ENCODE measurements at places on chromosomes 12 and 14.

DNA sequence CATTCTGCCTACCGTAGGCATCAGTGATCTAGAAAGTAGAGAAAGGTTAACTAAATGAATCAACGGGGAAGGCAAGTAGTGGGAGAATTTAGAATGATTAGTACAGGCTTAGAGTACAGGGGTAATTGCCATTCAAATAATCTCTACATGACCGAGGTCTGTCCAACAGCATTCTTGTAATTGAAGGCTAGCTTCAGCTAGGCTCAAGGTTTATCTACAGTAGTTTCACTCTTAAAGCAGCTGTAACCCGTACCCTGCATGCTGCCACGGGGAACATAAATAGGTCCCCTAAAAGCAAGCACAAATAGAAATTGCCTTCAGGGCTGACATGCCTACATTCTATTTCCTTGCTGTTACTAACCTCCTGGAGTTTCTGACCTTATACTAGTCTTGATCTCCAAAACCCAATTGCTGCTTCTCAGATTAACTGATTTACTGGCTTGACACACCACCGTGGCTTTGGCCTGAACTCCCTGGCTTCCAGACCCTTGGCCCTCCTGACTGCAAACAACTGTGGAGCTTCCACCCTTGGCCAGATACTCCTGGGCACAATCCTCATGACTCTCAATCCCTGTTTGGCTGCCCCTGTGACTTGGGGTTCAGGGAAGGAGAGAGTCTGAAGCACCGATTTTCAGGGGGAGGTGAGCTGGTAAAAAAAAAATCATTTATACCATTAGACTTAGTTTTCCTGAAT lies 242.1 kb upstream of the FOXN3 start:
- H3K27me3 ChIP-seq: no peaks in the 10 kb centered on the region
- H3K27ac ChIP-seq: no peak overlapping the region
- peaks cover 10% of the 10 kb centered on the region for H3K36me3 ChIP-seq
- DNase-seq: no peak

- H3K4me1 ChIP-seq: peaks cover 30% of the 10 kb centered on the region
- no peaks in the 10 kb centered on the region for H3K27me3 ChIP-seq
- peak overlapping the region; percentile 88 for H3K27ac ChIP-seq
- H3K36me3 ChIP-seq: no peaks in the 10 kb centered on the region
- no peak overlapping the region for H3K4me3 ChIP-seq
- DNase-seq: no peak
Observed at GRCh38 chr12:15831315-15831978, 42.3 kb upstream of the EPS8 start.

GRCh38 chr12:86914721-86915120 lies 658.5 kb upstream of the MGAT4C start:
- H3K27ac ChIP-seq: no peak overlapping the region
- H3K36me3 ChIP-seq: peaks cover 5% of the 10 kb centered on the region
- H3K27me3 ChIP-seq: peaks cover 2% of the 10 kb centered on the region
- H3K4me3 ChIP-seq: no peak overlapping the region
- DNase-seq: peak; percentile 1

GRCh38 chr12:50375802-50376201 lies 20.6 kb downstream of the FAM186A start:
- H3K27me3 ChIP-seq: peaks cover 1% of the 10 kb centered on the region
- H3K36me3 ChIP-seq: no peaks in the 10 kb centered on the region
- H3K4me3 ChIP-seq: no peak overlapping the region
- no peak for DNase-seq

GRCh38 chr14:100312877-100313400 lies 6.7 kb upstream of the SLC25A29 start:
- no peak overlapping the region for H3K27ac ChIP-seq
- no peak overlapping the region for H3K4me3 ChIP-seq
- H3K36me3 ChIP-seq: no peaks in the 10 kb centered on the region
- H3K4me1 ChIP-seq: no peaks in the 10 kb centered on the region
- peaks cover 14% of the 10 kb centered on the region for H3K27me3 ChIP-seq

GRCh38 chr14:46717211-46717610 lies 65.6 kb upstream of the RPL10L start:
- no peaks in the 10 kb centered on the region for H3K27me3 ChIP-seq
- H3K36me3 ChIP-seq: no peaks in the 10 kb centered on the region
- no peak overlapping the region for H3K27ac ChIP-seq
- H3K4me3 ChIP-seq: no peak overlapping the region

- H3K4me1 ChIP-seq: no peaks in the 10 kb centered on the region
- no peaks in the 10 kb centered on the region for H3K36me3 ChIP-seq
- peaks cover 26% of the 10 kb centered on the region for H3K27me3 ChIP-seq
- H3K4me3 ChIP-seq: no peak within 1 kb of the TSS
- no peak for DNase-seq
- H3K27ac ChIP-seq: no peak within 1 kb of the TSS
Observed at GRCh38 chr14:93926873-93927799, at the start of gene FAM181A. Gene FAM181A (plus strand): TSS chr14:93927344. CDS start chr14:93928286, 942 bp downstream.

DNA sequence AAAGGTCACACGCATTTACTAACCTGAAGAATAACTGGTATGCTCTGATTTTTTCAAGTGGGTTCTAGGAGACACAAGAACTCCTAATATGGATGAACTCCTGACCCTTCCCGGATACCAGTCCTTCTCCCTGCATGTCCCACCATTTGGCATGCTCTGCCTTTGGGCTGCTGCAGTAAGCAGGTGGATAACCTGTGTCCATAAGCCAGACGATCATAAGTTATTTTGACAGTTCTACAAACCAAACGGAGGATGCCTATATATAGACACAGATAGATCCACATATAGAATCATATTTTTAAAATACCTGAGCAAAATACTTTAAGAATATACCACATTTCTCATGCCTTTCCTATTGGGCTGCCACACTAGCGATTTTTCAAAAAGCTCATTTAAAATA lies 49.4 kb downstream of the TMTC1 start:
- no peak for DNase-seq
- H3K36me3 ChIP-seq: no peaks in the 10 kb centered on the region
- no peak overlapping the region for H3K27ac ChIP-seq

DNA sequence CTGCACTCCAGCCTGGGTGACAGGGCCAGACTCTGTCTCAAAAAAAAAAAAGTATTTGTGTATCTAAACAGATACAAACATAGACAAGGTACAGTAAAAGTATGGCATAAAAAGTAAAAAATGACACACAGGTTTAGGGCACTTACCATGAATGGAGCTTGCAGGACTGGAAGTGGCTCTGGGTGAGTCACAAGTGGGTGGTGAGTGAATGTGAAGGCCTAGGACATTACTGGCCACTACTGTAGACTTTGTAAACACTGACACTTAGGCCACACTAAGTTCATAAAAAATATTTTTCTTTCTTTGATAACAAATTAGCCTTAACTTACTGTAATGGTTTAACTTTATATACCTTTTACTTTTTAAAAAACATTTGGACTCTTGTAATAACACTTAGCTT lies 38.0 kb upstream of the EIF5 start:
- DNase-seq: peak; percentile 67
- peaks cover 10% of the 10 kb centered on the region for H3K4me1 ChIP-seq
- peaks cover 16% of the 10 kb centered on the region for H3K27me3 ChIP-seq
- H3K27ac ChIP-seq: no peak overlapping the region
- H3K36me3 ChIP-seq: no peaks in the 10 kb centered on the region

DNA sequence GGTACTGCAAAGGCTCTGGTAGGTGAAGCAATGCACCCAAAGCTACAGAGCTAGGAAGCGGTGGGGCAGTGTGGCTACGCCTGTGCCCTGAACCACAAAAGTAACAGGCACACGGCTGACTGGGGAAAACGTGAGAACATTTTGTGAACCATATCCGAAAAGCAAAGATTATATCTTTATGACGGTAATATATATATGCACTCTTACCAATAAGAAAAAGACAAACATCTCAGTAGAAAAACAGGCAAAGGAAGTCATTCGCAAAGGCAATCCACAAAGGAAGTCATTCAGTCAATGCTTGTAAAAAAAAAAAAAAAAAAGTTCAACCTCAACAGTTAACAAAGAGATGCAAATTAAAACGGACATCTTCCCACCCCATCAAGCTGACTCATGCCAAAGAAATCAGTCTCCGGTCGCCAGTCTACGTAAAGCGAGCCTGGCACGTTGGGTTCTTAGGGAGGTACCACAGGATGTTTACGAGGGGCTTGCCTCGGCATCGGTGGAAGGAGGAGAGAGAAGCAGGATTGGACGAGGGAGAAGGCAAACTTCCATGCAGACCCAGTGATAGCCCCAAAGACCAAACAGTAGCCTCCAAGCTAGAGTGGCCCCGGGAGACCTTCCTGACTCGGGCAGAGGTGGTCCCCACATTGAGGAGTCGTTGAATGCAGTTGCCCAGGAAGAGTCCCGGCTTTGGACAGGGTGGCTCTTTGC lies 39.4 kb upstream of the PPP2R5C start:
- H3K27me3 ChIP-seq: peaks cover 15% of the 10 kb centered on the region
- H3K36me3 ChIP-seq: no peaks in the 10 kb centered on the region
- DNase-seq: peak; percentile 88
- peaks cover 9% of the 10 kb centered on the region for H3K4me1 ChIP-seq
- H3K4me3 ChIP-seq: peak overlapping the region; percentile 11

GRCh38 chr14:21428930-21429329 lies 27.0 kb downstream of the CHD8 start:
- no peak for DNase-seq
- H3K36me3 ChIP-seq: peaks cover 48% of the 10 kb centered on the region
- H3K27ac ChIP-seq: no peak overlapping the region
- H3K27me3 ChIP-seq: peaks cover 2% of the 10 kb centered on the region
- H3K4me3 ChIP-seq: no peak overlapping the region

- no peaks in the 10 kb centered on the region for H3K27me3 ChIP-seq
- peak overlapping the region; percentile 7 for H3K4me3 ChIP-seq
Observed at GRCh38 chr12:18275981-18276380, 14.7 kb downstream of the PIK3C2G start.

- peak; percentile 28 for DNase-seq
- H3K4me3 ChIP-seq: no peak overlapping the region
- H3K4me1 ChIP-seq: peaks cover 72% of the 10 kb centered on the region
Observed at GRCh38 chr12:93115198-93115601, 186.1 kb upstream of the EEA1 start.

- H3K4me1 ChIP-seq: peaks cover 21% of the 10 kb centered on the region
- peak overlapping the region; percentile 56 for H3K27ac ChIP-seq
- H3K27me3 ChIP-seq: peaks cover 39% of the 10 kb centered on the region
Observed at GRCh38 chr14:68873376-68873775, 80.5 kb upstream of the ZFP36L1 start.

DNA sequence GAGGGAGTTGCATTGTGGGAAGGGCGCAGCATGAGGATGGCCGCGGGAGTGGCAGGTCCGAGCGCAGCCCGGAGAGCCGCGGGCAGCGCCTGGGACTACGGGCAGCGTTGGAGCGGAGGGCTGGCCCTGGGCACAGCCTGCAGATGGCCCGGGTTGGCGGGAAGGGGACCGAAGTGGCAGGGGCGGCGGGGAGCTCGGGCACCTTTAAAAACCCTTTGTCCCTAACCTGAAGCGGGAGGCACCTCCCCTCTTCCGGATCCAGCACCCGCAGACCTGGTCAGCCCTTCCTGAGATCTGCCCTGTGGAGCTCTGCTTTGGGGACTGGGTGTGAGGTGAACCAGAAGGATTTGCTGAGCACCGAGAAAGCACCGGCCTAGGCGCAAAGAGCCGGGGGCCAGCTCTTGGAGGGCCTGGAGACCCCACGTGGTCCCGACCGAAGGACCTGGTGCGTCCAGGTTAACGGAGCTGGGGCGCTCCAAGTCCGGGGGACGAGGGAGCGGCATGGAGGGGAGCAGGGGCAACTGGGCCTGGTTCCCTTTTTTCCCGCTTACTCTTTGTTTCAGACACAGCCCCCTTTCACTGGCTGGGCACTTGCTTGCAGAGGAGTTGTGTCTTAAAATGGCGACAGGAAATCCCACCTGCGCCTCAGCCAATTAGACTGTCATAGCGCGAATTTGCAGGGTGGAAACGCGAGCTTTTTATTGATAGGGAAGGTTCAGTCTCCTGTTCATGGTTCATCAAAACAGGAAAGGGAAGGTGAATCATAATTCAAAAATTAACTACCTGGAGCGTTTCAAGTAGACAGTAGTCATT lies 792 bp upstream of the SLC38A1 start:
- no peak overlapping the region for H3K27ac ChIP-seq
- peaks cover 3% of the 10 kb centered on the region for H3K36me3 ChIP-seq
- peaks cover 3% of the 10 kb centered on the region for H3K27me3 ChIP-seq

GRCh38 chr14:105701456-105702274 lies 175.3 kb downstream of the TMEM121 start:
- no peak overlapping the region for H3K4me3 ChIP-seq
- H3K36me3 ChIP-seq: peaks cover 23% of the 10 kb centered on the region
- H3K27me3 ChIP-seq: peaks cover 5% of the 10 kb centered on the region
- no peak for DNase-seq
- H3K27ac ChIP-seq: no peak overlapping the region

Measured in HFFc6 (cell line).